Activated CD4-positive, CD25-positive, alpha-beta regulatory T cell treated with anti-CD3 and anti-CD28 coated beads, Interleukin-2, amount 50 U/mL, for 24 hours (primary cell): ENCODE measurements at places on chromosomes 11 and 22.

DNA sequence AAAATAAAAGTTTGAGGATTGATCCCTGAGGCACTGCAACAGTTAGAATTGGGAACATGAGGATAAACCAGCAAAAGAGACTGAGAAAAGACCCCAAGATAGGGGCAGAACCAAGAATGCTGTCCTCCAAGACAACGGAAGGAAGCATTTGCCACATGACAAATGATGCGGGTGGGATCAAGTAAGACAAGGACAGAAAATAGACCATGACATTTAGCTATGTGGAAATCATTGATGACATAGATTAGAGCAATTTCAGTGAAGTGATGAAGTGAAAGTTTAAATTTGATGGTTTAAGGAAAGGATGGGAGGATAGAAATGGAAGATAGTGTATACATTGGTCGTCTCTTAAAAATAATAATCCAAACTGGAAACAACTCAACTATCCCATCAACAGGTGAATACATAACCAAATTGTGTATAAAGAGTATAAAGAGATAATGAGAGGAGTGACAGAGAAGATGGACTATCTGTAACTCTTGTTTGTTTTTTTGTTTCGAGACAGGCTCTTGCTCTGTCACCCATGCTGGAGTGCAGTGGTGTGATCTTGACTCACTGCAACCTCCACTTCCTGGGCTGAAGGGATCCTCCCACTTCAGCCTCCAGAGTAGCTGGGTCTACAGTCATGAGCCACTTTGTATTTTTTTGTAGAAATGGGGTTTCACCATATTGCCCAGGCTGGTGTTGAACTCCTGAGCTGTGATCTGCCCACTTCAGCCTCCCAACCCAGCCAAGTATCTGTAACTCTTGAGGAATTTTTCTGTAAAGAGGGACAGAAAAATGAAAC, 48.7 kb upstream of the FDX1 start:
- ATAC-seq, result no peak

GRCh38 chr11:17481905-17482304, 5.3 kb upstream of the ABCC8 start:
- no peak for ATAC-seq

DNA sequence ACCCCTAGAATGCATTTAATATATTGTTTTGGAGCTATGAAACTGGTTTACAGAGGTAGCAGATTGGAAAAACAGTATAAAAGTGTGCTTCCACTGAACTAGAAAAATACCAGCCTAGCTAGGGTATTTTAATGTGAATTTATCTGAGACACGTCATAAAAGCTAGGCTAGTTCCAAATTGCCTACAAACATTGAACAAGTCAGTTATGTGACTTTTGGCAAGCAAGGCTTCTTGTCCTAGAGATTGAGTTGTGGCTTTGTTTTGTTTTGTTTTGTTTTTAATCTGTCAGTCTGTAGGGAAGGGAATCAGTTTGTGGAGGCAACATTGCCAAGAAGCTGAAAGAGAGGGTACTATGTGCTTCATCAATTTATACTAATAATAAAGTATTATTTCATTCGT, 24.2 kb downstream of the RTN3 start:
- no peak for ATAC-seq

- ATAC-seq, result no peak
These were observed 295.4 kb downstream of the CADM1 start for GRCh38 chr11:115208808-115209259.

DNA sequence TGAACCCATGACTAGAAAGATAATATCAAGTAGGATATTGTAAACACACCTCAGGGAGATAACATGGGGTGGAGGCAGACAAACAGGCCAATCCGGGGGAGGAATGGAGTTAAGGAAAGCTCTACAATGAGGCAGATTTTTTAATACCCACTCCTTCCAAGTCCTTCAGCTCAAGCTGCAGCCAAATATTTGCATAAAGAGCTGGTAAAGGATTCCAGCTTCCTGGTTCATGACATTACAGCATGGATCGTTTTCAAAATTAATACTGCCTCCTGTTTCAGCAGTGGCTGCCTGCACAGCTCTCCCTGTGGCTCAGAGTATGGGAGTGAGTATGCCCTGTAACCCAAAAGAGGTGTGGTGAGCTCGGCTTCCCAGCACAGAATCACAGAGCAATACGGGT, 5.1 kb downstream of the POU2AF3 start:
- ATAC-seq, result no peak

DNA sequence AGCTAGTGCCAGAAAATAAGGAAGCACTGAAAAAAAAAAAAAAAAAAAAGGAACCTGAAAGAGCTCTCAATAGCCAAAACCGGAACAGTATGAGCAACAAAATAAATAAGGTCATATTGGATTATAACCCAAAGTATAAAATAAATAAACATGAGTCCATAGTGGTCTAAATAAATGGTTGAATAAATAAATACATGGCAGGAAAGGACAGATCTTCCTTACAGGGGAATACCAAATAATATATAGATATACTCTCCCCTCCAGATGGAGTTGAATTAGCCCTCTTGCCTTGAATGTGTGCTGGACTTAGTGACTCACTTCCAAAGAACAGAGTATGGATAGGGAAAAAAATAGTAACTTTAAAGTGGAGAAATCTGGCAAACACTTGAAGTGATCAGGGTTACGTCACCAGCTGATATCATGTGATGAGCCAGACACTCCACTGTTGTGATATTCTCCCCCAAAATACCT, 14.3 kb upstream of the ARRB1 start:
- ATAC-seq, result no peak

- no peak for ATAC-seq
These were observed 510.4 kb downstream of the BUD13 start for GRCh38 chr11:116262370-116262769.

DNA sequence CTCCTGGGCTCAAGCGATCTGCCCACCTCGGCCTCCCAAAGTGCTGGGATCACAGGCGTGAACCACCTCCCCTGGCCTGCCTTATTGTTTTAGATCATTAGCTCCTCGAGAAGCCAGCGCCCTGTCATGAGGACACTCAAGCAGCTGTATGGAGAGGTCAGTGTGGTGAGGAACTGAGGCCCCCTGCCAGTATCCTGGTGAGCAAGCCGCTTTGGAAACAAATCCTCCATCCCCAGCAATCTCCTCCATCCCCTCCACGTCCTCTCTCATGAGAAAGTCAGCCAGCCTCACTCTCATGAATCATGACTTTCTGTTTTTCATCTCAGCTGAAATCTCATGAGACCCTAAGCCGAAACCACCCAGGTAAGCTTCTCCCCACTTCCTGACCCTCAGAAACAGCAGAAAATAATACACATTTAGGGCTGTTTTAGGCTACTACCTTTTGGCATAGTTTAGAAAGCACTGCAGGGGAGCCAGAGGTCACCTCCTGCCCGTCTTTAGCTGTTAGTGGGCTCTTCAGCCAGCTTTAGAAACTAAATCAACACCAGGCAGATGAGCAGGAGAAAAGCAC, 56.0 kb downstream of the CTTN start:
- no peak for ATAC-seq

- no peak for ATAC-seq
These were observed 903.7 kb downstream of the FAM181B start for GRCh38 chr11:81829976-81830375.

GRCh38 chr11:8959546-8960166, 4.6 kb downstream of the TMEM9B start:
- peak; percentile 31 for ATAC-seq

GRCh38 chr22:33579448-33580093, 340.7 kb downstream of the LARGE1 start:
- ATAC-seq, result no peak

DNA sequence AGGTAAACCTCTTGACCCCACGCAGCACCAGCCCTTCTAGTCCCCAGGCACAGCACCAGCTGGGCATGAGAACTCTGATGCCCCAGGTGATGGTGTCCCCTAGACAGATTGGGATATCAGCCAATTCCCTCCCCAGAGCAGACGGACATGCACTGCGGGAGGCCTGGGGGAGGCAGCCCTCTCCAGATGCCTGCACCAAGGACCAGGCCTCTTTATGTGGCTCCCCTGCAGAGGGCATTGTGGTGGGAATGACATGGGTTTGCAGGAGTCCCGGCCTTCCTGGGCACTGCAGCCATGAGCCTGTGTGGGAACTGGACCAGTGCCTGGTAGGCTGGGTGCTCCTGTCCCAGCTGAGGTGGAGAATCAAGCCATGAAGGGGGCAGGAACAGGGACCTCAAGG, 25.9 kb downstream of the PPM1F start:
- ATAC-seq, result no peak

DNA sequence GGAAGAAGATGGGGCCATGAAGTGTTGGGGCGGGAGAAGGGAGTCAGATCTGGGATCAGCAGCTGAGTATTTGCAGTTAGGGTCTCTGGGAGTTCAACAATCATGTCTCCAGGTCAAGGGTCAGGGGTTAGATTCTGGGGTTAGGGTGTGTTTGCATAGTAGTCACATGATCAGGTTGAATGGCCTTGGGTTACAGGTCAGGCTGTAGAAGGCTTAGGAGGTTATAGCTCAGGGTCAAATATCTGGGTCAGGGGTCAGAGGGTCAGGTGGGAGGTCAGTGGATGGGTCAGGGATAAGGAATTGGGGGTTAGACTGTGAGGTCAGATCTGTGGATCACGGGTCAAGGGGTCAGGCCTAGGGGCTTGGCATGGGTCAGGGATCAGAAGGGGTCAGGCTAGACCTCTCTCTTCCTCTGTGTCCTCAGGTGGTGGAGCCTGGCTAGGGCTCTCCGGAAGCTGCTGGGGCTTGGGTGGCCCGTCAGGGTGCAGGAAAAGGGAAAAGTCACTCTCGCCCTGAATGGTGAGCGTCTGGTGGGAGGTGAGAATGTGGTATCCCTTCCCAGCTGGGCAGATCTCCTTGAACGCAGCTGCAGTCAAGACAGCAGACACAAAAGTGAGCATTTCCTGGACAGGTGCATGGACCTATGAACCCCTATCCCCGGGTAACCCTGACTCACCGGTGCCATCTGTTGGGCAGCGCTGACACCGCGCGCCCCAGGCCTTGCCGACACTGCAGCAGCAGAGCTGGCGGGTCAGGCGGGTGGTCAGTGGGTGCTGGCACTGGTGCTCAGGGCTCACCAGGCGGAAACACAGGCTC, 6.4 kb downstream of the LTBP3 start:
- peak; percentile 53 for ATAC-seq

GRCh38 chr11:28072321-28072720, 35.6 kb downstream of the KIF18A start:
- no peak for ATAC-seq

GRCh38 chr11:102983486-102983885, 28.0 kb upstream of the MMP13 start:
- no peak for ATAC-seq

- ATAC-seq, result no peak
These were observed at the start of gene PARVA for GRCh38 chr11:12377106-12377823. Gene PARVA (plus strand): TSS chr11:12377571. CDS start chr11:12377648, 77 bp downstream.

GRCh38 chr11:83970061-83970671, 684.0 kb upstream of the CCDC90B start:
- no peak for ATAC-seq

DNA sequence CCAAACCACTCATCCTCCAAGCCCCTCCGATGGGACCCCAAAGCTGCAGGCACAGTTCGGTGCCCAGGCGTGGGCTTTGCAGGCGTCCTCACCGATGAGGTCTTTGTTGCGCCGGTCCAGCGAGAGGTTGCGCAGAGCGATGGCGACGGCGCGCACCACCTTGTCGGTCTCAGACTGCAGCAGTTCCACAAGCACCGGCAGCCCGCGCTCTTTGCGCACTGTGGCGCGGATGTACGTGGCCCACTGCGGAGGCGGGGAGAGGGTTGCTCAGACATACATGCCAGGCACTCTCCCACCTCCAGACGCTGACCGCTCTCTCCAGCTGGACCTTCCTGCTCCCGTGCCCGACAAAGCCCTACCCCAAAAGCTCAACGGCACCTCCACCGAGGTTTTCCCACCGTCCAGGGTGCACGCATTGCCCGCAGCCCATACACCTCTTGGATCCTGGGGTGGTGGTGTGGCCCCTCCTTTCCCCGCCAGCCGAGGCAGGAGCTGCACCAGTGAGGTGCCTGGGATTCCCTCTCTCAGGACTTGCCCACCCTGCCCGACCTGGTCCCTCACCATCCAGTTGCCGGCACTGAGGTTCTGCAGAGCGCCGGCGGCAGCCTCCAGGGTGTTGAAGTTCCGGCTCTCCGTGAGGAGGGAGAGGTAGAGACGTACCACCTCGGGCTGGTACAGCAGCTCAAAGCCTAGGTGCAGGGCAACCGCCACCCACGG, 32.1 kb upstream of the TXNRD2 start:
- ATAC-seq, result no peak

GRCh38 chr22:27620367-27621154, 181.0 kb downstream of the MN1 start:
- ATAC-seq, result no peak

GRCh38 chr11:2366276-2366675, 10.8 kb upstream of the CD81 start:
- no peak for ATAC-seq

DNA sequence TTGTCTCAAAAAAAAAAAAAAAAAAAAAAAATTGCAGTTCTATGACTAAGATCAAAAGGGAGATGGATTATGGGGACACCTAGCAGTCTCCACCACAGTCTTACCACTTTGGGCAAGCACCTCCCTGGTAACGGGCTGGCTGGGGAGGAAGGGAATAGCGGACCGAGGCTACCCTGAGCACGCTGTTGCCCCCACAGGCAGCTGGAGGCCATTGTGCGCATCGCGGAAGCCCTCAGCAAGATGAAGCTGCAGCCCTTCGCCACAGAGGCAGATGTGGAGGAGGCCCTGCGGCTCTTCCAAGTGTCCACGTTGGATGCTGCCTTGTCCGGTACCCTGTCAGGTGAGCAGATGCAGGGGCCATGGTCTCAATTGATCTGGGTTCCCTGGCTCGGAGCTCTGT, 21.2 kb downstream of the MCM5 start:
- ATAC-seq, result no peak

GRCh38 chr11:2306877-2307500, 5.2 kb downstream of the TSPAN32 start:
- ATAC-seq, result no peak

DNA sequence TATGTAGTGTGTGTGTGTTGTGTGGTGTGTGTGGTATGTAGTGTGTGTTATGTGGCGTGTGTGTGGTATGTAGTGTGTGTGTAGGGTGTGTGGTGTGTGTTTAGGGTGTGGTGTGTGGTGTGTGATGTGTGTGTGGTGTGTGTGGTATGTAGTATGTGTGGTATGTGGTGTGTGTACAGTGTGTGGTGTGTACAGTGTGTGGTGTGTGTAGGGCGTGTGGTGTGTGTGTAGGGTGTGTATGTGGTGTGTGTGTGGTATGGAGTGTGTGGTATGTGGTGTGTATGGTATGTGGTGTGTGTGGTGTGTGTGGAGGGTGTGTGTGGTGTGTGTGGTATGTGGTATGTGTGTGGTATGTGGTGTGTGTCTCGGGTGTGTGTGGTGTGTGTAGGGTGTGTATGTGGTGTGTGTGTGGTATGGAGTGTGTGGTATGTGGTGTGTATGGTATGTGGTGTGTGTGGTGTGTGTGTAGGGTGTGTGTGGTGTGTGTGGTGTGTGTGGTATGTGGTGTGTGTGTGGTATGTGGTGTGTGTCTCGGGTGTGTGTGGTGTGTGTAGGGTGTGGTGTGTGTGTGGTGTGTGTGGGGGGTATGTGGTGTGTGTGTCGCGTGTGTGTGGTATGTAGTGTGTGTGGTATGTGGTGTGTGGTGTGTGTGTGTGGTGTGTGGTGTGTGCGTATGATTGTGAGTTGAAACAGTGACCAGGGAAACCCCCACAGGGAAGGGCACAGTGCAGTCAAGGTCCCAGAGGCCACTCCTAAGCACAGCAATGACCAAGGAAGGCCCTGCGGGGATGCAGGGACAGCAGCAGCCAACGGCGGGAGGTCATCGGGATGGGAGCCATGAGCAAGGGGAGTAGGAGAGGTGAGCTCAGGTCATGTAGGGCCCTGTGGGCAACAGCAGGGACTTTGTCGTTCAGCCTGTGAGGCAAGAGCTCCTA, 2.9 kb upstream of the PPP6R2 start:
- ATAC-seq, result no peak
